Activated CD4-positive, alpha-beta T cell treated with anti-CD3 and anti-CD28 coated beads, Interleukin-10, Interleukin-2, amounts not matched to agents 100 ng/mL and 50 ng/mL, durations not matched to agents 16 hours and 8 hours (primary cell): ENCODE measurements at places on chromosomes 5 and 9.

DNA sequence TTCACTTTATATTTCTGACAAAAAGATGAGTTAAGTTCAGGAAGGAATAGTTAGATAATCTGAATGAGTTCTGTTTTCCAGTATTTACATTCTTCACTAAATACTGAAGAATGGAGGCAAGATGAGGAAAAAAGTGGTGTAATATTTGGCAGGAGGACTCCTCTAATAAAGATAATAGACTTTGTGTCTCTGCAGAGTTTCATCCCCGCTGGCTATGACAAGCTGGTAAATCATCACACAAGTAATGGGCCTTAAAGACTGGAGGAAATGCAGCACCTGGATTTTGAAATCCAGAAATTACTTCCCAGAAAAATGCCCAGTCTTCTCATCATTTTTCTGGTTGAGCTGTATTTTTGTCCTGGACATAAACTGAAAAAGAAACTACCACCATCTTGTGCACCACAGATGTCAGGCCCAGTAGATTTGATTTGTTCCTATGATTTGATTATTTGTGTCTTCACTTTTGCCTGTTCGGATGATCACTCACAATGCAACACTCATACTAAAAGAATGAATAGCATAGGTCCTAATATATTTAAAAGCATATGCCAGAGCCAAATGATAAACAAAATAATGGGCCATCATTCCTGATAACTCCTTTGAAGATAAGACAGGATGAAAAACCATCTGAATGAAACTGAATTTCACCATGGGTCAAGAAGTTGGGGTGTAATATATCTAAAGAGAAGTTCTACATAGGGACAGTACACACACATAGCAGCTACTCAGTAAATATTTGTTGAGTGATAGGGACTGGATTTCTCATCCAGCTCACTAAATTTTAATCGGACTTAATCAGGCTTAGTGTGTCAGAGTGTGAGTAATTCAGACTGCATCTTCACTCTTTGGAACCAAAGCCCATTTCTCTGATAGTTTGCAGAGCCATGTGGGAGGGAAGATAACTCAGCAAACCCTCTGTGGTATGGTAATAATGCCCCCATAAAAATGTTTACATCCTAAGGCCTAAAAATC lies 200.5 kb downstream of the HINT1 start:
- no peak for DNase-seq

DNA sequence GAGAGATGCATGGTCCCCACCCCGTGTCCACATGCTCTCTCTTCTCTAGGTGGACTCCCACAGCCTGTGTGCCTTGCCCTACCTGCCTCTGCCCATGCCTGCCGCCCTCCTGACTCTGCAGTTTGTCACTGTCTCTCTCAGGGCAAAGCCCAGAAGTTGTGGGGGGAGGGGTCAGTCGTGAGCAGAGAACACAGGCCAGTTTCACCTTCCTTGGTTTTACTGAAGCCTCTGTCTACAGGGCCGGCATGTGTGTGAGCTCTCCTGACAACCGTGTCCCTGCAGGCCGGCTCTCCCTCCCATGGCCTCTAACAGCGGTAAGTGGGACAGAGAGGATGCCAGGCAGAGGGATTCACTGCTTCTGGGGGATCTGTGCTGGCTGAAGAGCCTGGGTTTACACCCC lies 43.5 kb upstream of the SLC25A51 start:
- DNase-seq = no peak

- no peak for DNase-seq
Observed at GRCh38 chr5:4703931-4704458, 436.1 kb upstream of the ADAMTS16 start.

GRCh38 chr5:168198359-168198758 lies 93.1 kb upstream of the WWC1 start:
- DNase-seq = no peak

GRCh38 chr5:1538276-1538675 lies 14.5 kb upstream of the LPCAT1 start:
- DNase-seq = no peak

DNA sequence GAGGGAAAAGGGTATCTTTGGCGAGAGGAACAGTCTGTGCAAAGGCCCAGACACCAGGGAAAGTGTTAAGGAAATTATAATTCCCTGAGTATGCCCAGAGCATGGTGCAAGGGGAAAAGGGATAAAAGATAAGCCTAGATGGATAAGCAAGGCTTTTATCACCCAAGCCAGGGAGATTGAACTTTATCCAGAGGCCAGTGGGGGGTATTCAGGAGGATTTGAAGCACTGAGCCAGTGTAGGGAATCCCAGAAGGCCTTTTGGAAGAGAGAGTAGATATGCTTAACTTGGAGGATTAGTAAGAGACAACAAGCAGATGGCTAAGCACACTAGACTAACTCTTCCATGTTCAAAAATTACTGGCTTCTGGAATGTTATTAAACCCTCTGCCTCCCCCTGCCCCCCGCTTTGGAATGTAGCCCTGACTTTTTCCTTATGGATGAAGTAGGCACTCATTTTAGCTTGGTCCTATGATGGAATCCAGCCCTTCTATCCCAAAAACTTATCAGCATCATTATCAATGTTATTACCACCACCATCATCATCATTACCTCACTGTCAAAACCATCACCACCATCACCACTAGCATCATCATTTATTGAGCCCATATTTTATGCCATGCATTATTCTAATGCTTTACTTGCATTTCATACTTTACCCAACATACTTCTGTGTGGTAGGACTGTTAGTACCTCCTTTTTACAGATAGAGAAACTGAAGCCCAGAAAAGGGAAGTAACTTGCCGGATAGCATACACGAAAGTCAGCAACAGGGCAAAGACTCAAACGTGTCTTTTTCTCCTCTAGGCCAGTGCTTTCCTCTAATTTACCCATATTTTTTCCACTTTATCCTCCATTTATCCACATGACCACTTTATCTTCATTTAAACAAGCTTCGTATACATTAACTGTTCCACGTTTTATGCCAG lies 237.0 kb downstream of the PAPPA start:
- DNase-seq = no peak

DNA sequence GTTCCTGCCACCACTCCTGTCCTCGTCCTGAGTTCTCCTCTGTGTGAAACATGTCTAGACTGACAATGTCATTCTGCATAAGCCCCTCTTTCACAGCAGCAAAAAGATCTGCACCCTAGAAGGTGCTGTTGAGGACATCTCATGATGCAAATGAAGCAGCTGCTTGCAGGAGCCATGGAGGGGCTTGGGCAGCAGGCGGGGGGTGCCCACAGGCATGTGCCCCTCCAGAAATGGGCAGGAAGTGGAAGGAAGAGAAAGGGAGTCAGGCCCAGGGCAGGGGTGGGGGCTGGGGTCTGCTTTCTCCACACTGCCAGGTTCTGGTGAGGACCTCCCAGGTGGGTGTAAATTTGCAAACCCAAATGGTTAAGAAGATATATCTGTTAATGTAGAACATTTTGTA lies 54.5 kb upstream of the KCNMB1 start:
- DNase-seq = no peak

DNA sequence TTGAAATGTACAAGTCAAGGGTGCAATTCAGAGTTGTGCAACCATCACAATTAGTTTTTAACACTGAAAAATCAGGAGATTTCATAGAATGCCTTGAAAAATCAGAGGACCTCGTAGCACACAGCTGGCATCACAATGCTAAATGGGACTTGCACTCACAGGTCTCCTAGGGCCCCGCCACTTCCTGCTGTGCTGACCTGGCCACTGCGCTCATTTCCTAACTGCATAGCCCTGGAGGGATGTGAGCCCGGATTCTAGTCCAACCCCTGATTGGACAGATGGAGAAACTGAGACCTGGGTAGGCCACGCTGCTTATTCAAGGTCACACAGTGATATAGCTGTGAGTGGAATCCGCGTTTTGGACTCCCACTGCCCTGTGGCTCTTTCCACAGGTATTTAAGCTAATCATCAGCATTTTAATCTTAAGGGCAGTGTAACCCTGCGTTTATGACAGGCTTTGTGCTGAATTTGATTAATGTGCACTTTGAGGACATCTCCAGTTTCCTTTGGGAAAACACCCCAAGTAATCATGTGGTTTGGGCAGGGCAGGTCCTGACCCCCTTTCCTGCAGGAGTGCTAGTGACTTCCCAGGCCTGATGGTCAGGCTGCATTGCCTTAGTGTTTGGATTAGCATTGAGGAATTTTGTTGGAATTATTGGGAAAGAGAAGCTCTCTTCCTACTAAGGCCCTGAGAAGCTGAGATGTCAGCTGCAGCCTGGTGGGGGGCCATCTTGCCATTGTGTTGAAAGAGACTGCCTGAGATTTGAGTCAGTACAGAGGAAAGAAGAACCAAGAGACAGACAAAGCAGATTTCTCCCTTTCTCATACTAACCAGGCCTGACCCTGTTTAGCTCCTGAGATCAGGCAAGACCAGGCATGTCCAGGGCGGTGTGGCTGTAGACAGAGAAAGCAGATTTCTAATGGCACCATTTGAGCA lies 36.2 kb downstream of the STC2 start:
- no peak for DNase-seq

DNA sequence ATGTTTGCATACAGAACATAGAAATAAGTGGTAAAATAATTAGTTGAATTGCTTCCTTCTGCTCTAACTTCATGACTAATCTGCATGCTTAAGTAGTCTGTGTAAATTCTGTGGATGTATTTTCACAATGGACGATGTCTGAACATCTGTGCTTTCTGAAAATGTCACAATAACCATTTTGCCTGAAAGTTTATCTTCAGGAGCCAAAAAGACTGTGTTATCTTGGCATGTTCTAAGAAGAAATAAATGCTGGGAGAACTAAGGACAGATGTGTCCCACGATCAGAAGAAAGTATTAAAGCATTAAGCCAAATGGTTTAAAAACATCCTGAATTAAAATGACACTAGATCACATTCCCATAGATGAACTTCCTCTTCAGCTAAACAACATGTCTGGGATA lies 397.6 kb downstream of the SPOCK1 start:
- DNase-seq = no peak

- DNase-seq = peak; percentile 77
Observed at GRCh38 chr9:133374612-133375115, 1.2 kb downstream of the SURF4 start.

DNA sequence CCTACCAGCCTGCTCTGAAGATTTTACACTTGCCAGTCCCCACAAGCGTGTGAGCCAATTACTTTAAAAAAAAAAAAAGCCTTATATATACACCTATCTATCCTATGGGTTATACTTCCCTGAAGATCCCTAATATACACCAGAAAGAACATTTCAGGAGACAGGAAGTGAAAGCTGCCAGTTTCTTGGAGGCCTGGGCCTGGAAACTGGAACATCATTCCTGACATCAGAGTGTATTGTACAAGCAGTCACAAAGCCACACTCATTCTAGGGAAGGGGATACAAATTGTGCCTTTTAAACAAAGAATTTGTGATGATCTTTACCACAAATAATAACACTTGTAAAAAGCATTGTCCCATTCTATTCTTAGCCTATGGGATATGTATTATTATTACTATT lies 98.3 kb upstream of the FBN2 start:
- DNase-seq = no peak

DNA sequence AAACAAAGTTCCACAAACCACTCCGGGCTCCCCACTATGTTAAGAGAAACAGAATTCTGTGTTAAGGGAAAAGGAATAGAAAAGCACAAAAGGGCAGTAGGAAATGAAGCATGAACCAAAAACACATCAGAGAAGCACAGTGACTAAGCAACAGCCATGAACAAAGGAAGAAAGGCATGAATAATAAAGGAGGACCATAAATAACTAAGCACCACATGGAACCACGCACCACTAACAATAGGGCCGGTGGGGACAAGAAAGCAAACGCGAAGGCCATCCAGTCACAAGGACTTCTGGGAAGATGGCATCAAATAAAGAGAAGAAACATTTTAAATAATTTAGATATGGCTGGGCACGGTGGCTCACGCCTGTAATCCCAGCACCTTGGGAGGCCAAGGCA lies 18.0 kb downstream of the PRUNE2 start:
- no peak for DNase-seq

GRCh38 chr9:118609355-118610044 lies 759.7 kb downstream of the BRINP1 start:
- DNase-seq = no peak

DNA sequence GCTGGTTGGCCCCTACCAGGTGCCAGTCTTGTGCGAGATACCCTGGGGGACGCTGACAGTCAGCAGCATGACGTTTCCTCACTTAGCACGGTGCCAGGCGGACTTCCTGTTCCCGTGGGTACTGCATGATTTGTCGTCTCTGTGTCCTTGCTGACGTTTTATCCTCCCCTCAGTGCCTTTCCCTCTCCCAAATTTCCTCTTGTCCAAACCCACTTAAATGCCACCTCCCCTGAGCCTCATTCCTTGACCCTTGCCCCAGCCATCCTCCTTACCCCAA lies 60.6 kb upstream of the SAP30L start:
- DNase-seq = no peak

GRCh38 chr5:81830596-81830995 lies 79.7 kb upstream of the SSBP2 start:
- DNase-seq = no peak

GRCh38 chr5:95446560-95447221 lies 55.5 kb downstream of the FAM81B start:
- DNase-seq = no peak

DNA sequence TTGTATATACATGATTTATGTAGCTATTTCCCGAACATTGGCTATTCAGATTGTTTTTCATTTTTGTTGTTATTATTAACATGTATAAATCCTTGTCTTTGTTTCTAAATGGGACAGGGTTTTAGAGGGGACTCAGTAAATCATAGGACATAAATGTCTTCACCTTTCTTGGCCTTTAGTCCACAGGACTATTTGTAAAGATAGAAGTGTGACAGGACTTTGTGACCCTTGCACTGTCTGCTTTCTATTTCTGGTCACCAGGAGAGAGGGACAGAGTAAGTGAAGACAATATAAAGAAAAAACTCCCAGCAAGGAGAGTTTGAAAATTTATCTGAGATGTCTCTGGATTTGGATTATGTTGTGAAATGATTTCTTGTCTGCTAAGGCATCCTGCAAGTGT lies 78.6 kb upstream of the GOLM1 start:
- DNase-seq = no peak

DNA sequence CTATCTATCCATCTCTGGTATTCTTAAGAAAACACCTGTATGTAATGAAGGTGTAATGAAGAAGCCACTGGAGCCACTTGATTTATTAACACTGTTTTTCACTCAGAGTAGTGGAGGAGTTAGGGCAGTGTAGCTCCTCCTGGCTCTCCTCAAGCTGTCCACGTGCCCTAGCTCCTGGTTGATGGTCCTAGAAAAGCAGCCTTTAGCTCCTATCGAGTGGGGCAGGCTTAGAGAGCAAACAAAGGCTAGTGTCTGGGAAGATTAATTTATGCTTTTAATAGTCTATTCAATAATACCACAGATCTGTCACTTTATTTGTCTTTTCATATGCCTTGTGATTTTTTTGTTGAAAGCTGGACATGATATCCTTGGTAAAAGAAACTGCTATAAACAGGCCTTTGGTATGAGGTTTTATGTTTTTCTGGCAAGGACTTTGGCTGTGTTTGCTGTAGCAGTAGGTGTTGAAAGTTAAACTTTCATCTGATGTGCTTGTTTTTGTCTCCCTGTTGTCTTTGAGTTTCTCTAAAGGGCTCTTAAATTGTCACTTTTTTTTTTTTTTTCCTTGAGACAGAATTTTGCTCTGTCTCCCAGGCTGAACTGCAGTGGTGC lies 141.1 kb downstream of the GCNT1 start:
- no peak for DNase-seq

GRCh38 chr9:14056316-14056861 lies 257.6 kb downstream of the NFIB start:
- no peak for DNase-seq
